ENCODE measurements at places on chromosomes 13 and 19.

GRCh38 chr13:49459580-49459979 lies 15.5 kb downstream of the SETDB2 start:
- DNase-seq: no peak

DNA sequence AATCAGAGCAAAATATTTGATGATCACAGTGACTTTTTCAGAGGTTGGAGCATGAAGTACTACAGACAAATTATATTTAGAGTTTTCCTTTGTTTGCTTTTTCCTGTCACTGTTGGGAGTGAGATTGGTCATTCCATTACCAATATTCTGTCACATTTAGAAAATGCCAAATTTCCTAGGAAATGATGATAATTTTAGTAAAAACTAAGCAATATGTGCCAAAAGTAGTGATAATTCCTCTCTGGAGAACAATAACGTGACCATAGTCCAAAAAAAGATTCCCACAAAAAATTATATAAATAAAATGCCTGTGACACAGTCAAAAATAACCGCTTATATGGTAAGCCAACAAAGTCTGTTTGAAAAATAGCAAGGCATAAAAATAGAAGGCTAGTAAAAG lies 2719.4 kb downstream of the PCDH9 start:
- no peak for DNase-seq

DNA sequence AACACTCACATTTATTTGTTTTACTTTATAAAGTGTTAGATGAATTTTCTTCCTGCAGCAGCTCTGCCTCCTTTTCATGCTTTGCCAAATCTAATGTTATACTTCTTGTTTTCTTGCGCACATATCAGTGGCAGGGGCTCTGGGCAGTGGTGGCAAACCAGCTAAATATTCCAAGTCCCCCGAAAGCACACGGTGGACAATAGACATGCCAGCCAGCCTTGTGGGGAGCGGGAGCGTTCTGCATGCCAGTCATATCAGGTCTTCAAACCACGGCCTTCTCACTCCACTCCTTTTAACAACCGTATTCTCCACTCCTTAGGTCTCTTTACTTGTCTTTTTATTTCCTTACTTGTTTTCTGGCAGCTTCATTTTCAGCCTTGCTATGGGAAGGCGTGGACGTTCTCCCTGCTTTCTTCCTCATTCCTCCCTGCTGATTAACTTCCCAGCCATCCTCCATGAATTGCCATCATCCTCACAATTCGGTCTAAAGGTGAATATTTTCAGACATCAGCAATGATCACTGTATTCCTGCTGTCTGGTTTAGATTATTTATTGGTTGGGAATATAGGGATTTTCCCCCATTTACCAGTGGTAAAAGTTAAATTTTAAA lies 77.1 kb upstream of the WASF3 start:
- no peak for DNase-seq

- no peak for DNase-seq
These were observed 26.2 kb downstream of the GPR42 start for GRCh38 chr19:35397064-35397463.

- DNase-seq: no peak
These were observed 43.4 kb upstream of the PDCD5 start for GRCh38 chr19:32537580-32537979.

DNA sequence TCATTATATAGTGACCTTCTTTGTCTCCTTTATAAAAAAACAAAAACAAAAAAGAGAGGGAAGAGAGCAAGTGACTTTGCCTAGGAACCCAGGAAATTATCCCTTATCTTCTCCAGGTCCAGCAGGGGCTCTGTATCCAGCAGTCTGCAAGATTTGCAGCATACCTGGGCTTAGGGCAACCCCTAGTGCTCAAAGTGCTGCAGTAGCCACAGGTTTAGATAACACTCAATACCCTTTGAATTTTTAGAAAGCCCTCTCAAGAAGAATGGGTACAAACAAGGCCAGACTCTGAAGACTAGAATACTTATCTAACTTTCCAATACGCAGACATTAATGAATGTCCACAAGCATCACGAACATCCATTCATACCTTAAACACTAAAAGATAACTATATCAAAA lies 43.2 kb downstream of the CCNA1 start:
- DNase-seq: peak; percentile 48

DNA sequence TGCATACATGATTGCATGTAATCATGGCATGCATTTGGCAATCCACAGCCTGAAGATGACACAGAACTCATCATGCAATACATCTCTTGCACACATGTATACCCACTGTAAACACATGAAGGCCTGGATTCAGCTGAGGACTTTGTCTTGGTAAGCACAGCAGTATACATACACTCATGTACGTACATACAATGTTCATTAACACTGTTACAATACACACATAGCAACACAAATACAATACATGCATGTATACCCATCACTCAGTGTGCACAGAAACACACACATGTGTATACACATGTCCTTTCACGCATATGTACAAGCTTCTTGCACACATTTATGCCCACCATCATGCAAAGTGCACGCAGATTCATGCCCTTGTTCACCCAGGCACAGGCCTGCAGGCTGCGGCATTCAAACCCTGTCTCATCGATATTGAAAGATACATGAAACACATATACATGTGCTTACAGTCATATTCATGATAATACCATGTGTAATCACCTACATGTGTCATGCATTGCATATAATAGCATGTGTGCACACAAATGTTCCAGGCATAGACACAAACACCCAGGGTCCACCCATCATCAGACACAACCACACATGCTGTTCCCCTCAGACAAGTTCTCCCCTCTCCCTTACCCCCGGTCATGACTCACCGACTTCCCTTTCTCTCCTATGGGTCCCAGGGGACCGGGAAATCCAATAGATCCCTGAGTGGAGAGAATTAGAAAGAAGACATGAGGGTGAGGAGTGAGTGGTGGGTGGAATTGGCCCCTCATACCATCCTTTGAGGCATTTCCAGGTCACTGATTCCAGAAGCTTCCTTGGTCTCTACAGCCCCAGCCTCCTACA lies 28.7 kb downstream of the COL5A3 start:
- no peak for DNase-seq

DNA sequence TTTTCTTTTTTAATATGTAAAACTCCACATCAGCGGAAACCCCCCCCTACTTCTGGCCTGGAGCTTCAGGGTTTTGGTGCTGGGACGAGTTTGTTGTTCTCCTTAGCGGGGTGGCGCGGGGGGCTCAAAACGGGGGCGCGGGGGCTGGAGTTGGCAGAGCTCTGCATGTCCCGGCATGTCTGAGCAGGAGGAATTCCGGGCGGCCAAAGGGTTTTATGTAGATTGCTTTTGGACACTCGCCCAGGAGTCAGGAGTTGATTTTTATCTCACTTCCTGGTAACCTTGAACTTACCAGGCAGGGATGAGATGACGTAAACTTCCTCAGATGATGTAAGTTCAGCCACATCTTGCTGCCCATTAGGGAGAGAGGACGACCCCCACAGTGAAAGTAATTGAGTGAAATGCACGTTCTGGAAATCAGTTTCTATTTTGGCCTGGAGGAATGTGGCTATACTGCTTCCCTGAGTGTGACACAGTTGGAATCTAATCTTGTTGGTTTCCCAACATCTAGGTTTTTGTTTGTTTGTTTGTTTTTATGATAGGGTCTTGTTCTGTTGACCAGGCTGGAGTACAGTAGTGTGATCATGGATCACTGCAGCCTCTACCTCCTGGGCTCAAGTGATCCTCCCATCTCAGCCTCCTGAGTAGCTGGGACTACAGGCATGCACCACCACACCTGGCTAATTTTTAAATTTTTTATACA lies 21.0 kb upstream of the GDF15 start:
- DNase-seq: peak; percentile 51

DNA sequence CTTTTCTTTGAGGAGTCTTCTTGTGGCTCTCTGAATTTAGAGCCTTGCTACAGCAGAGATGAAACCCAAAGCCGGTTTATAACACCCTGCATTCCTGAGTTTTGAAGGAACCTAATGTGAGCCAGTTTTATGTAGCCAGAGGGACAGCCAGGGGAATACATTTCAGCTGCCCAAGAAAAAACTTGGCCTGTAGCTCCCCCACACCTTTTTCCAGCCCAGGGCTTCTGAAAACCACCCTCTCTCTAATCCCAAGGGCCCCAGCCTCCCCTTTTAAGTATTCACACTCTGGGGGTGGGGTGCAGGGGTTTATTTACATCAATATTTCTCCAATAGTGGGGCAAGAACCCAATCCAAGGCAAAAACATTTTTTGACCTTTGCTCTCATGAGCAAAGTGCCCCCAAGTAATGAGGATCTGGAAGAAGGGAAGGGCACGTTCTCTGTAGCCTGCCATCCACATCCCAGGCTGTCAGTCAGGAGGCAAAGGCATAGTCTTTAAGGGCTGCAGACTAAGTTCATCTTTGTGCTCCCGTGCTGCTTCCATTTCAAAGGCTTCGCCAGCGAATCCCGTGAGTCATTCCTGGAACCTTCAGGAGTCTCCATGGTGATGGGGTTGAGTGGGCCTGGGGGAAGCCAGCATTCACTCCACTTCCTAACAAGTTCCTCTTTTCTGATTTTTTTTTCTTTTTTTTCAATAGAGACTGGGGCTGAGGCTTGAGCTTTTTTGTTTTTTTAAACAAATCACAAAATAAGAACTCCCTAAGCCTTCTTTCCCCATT lies 33.2 kb upstream of the MEDAG start:
- peak; percentile 87 for DNase-seq

DNA sequence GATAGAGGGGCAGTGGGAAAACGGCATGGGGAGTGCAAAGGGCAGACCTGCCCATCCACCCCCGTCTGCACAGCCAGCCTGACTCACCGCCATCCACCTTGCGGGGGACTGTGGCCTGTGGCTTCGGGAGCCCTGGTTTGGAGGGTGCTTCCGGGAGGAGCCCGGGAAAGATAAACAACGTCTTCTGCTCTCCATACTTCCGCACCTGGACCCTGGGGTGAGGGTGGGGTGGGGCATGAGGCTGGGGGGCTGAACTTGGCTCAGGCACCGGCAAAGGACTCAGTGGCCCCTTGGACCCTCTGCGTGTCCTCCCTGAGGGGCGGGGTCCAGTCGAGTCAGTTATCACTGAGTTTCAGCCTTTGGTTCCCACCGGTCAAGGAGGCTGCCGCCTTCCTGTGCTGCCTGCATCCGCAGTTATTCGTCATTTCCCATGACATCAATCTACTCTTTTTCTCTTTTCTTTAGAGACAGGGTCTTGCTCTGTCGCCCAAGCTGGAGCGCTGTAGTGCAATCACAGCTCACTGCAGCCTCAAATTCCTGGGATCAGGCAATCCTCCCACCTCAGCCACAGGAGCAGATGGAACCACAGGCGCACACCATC lies 3.2 kb downstream of the GPR108 start:
- DNase-seq: no peak

DNA sequence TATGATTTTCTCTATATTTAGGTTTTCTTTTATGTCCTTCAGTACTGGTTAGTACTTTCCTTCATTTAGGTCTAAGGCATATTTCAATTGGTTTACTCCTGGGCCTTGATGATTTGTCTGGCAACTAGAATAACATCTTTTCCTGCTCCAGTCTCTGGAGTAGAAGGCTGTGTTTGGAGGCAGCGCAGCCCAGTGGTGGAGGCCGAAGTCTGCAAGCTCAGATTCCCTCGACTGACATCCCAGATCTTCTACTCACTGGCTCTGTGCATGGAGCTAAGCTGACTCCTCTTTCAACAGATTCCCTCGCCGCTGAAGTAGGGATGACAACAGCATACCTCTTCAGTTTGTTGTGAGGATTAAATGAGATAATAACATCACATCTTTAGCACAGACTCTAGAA lies 141.0 kb downstream of the RAP2A start:
- DNase-seq: peak; percentile 64

DNA sequence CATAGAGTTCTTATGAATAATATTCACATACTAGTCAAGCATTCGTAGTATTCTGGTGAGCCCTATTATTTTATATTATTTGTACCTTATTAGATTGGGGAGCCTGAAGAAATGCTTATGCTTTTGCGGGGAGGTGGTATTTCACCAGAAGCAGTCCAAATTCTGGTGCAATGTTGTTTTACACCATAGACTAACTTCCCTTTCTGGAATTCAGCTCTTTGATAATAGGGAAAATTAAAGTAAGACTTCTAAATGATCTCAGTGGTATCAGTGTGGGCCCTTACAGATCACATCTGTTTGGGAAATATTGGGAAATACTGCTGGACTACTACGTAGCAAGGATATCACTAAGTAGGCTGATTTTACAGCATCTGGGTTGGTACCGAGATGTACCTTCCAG lies 34.2 kb downstream of the KCTD12 start:
- DNase-seq: no peak

GRCh38 chr19:52691737-52692136 lies 43.1 kb downstream of the ZNF611 start:
- DNase-seq: no peak

DNA sequence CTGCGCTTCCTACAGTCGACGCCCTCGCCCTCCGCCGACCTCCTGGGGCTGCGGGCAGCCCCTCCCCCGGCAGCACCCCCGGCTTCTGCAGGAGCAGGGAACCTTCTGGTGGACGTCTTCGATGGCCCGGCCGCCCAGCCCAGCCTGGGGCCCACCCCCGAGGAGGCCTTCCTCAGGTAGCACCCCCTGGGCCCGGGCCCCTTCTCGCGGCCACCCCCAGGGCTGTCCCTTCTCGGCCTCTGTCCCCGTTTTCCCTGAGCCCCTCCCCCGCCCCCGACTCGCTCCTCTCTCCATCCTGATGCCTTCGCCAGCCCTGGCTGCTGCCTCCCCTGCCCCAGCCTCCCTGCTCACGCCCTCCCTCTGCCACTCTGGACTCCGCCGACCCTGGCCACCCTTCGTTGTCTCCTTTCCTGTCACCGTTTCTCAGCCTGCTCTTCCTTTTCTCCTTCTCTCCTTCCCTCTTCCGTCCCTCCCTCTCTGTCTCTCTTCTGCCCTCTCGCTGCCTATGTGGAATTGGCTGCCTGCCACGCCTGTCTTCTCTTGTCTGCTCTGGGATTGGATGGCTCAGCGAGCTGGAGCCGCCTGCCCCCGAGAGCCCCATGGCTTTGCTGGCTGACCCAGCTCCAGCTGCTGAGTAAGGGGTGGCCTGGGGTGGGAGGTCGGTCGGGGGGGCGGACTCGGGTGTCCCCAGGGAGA lies 11.0 kb downstream of the FUZ start:
- DNase-seq: peak; percentile 83

GRCh38 chr13:44759384-44760360 lies 183.5 kb upstream of the TSC22D1 start:
- no peak for DNase-seq

GRCh38 chr19:17680230-17680722 lies 7.9 kb downstream of the UNC13A start:
- peak; percentile 21 for DNase-seq

DNA sequence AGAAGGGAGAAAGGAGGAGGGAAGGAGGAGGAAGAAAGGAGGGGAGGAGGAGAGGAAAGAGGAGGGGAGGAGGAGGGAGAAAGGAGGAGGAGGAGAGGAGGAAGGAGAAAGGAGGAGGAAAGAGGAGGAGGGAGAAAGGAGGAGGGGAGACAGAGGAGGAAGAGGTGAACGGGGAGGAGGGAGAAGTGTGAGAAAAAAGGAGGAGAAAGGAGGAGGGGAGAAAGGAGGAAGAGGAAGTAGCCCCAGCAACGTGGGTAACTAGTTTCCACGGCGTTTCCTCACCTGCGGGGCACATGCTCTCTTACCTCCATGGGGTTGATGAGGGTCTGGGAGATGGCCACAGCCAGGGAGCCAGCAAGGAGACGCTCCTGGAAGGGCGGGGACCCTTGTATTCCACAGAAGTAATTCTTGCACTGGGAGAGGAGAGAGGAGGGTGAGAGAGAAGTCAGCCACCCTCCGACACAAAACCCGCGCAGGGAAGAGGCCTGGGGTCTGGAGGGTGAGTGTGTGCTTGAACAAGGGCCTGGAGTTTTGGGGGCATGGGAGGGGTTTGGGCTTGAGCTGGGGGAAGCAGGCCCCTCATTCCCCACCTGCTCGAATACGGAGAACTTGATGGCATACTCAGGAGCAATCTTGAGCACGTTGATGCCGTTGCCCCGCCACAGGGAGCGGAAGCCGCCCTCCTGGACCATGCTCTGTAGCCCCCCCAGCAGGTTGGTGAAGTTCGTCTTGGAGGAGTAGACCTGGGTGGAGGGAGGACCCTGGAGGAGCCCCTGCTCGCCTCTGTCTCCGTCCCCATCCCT lies 3.9 kb downstream of the SLC25A41 start:
- DNase-seq: no peak

Measured in ELF-1 (cell line).